ENCODE measurements at places on chromosomes 4 and X.
A peak's percentile ranks its signal among the peaks of the same experiment; 100 is the strongest.

GRCh38 chr4:134073711-134074110 lies 127.9 kb downstream of the PABPC4L start:
- no peak for DNase-seq

- no peak for DNase-seq
Measured at GRCh38 chr4:88158489-88159228, at the start of gene ABCG2. ABCG2 (minus strand) TSS chr4:88158639; CDS start chr4:88139995, 18,644 bp downstream.

GRCh38 chr4:139919004-139919403 lies 235.0 kb downstream of the MAML3 start:
- DNase-seq, result no peak

DNA sequence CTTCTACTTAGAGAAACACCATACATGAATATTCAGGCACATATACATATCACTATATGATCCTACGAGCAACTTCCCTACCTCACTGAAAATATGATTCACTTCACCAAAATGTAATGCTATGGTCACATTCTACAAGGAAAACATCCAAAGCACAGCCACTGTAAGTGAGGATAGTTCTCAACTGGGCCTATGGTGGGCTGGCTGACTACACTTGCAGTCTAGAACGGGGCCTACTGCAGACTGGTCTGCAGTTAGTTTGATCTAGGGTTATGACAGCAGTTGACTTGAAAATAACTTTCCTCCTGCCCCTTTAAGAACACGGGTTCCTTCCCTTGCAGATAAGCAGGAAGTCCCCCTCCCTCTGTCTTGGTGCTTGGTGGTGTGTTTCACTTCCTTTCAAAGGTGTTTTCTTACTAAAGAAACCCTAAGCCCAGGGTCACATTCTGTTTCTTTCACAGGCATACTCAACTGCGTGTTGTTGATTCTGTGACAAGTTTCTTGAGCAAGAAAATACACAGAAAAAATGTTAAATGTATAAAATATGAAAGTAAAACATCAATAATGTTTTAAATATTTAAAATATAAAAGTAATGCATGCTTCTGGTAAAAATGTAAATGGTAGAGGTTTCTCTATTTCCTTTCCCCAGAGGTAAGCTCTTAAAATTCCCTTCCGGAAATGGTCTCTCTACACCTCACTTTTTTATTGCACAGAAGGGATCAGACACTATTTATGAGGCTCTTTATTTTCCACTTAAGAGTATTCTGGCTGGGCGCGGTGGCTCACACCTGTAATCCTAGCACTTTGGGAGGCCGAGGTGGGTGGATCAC lies 18.0 kb upstream of the TMSB4X start:
- DNase-seq, result no peak

DNA sequence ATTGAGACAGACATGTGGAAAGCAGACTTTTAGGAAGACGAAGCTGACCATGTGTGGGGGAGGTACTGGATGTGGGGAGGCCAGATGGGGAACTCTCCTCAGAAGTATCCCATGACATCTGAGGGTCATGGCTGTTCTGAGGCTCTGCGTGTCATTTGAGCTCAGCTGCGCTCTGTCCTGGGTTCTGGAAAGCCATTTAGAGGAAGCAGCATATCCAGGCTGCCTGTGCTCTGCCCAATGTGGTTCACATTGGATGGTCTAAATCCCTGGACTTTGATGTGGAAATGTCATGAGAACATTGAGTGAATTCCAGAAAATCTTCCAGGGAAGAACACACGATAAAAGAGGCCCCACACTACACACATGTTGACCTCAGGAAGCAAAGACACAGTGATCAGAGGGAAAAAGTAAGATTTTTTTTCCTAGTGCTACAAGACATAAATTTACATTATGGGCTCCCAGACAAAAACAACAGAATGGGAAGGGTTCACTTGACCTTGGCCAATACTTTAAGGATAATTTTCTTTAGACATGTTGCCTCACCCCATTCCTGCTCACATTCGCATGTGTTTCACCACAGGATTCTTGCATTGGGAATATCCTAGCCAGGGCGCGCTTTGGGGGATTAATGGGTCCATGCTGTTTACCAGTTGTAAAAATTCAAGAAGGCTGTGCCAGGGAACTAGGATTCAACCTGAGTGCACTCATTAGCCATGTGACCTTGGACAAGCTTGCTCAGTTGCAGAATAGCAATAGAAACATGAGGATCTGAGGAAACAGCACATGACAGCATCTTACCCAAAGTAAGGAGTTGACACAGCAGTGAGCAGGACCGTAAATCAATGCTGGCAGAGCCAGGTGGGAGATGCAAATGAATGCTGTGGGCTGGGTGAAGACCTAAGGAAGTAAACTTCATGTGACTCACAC lies 73.2 kb upstream of the C1QTNF7 start:
- DNase-seq, result no peak

GRCh38 chr4:154869301-154869700 lies 88.2 kb downstream of the RBM46 start:
- no peak for DNase-seq

- DNase-seq, result no peak
Measured at GRCh38 chr4:164802301-164802901, 48.5 kb downstream of the SMIM31 start.

- DNase-seq, result no peak
Measured at GRCh38 chr4:113760094-113760794, 1.3 kb downstream of the CAMK2D start.

- no peak for DNase-seq
Measured at GRCh38 chrX:11451151-11451550, 157.9 kb downstream of the AMELX start.

- no peak for DNase-seq
Measured at GRCh38 chr4:37397505-37397904, 153.0 kb downstream of the NWD2 start.

DNA sequence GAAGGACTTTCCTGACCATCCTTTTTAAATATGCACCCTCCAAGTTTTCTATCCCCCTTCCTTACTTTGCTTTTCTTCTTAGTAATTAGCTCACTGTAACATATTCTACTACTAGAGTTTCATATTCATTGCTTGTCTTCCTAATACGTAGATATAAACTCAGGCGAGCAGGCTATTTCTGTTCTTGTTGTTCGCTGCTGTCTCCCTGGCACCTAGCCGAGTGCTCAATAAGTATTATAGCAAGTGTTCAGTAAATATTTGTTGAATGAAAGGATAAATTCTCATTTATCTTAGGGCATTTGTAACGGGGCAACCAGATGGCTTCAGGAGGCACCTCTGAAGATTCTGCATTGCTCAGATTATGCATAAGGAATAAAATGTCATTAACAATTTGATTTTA lies 6.8 kb upstream of the RHOH start:
- no peak for DNase-seq

GRCh38 chr4:173367285-173367684 lies 3.5 kb upstream of the SAP30 start:
- DNase-seq, result no peak

GRCh38 chr4:23022032-23022431 lies 329.3 kb downstream of the GBA3 start:
- no peak for DNase-seq

- no peak for DNase-seq
Measured at GRCh38 chr4:155734065-155734464, 24.8 kb upstream of the GUCY1B1 start.

DNA sequence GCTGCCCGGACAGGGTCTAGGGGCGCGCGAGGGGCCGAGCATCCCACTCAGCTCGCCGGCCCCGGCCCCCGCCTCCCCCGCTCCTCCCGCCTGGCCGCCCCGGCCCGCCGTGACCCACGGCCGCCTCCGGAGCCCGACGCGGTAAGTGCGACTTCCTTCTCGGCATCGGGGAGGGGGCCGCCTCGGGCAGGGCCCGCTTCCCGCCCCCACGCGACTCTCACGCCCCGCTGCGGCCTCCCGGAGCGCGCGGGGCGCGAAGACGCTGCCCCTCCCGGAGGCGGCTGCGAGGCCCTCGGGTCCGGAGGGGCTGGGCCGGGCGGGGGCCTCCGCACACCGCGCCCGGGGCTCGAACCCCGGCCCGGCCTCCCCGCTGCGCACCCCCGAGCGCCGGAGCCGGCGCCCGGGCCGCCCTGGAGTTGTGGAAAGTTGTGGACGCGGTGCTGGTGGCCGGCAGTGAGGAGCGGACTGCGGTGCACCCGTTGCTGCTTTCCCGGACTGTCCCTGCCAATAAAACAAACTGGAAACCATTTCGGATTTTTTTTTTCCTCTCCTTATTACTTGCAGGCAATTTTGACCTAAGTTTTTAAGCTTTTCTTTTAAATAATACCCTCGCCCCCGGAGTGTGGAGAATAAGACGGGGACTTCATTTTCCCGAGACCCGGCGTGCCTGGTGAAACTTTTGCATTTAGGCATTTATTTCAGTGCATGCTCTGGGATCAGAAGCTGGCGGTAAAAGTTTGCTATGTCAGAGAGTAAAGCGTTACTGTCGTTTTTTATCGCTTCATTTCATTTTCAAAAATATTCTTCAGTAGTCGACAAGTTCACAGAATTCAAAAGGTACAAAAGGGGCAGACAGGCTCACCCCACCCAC lies 13.0 kb upstream of the TMEM156 start:
- DNase-seq, result peak; percentile 16

- no peak for DNase-seq
Measured at GRCh38 chr4:28868841-28869240, 1851.3 kb upstream of the PCDH7 start.

- no peak for DNase-seq
Measured at GRCh38 chrX:100658941-100659381, 15.0 kb downstream of the SRPX2 start.

DNA sequence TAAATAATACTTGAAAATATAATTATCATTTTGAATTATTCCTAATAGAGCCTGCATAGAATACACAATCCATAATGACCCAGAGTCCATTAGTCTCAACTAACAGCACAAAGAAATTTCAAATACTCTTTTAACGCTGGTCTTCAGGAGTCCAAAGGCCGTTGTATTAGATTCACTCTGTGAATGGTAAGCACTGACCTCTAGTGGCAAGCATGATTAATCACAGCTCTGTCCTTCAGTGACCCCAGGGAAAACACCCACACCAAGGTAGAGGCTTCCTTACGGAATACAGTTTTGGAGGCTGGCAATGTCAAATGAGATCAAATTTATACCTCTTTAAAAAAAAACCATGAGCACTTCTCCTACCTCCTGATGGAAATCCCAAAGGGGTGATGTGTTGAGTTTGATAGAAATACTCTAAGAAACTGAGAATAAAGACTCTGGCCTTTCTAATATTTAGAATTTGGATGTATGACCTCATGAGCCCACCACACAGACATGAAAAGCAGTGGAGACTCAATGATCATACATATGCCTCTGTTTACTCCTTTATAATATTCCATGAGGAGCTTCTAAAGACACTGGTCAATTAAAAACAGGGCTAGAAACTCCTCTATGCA lies 147.2 kb upstream of the DKK2 start:
- DNase-seq, result no peak

DNA sequence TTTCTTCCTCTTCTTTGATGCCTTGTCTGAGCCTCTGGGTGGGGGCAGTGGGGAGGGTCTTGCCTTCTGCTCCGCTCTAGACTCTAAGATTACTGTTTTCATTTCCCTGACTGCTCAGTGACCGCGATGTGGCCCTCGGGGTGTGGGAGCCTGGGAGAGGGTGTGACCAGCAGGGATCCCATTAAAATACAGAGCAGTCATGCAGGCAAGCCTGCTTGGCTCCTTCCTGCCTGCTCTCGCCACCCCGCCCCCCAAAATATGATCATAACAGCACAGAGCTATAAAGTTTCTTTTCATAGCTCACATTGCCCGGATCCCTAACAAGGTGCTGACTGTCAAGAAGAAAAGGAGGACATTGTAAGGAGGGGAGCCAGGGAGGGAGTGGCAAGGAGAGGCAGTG lies 332.9 kb downstream of the RAB28 start:
- DNase-seq, result no peak

GRCh38 chrX:55187281-55187680 lies 32.9 kb upstream of the PAGE5 start:
- DNase-seq, result no peak

GRCh38 chrX:70129816-70130215 lies 3.4 kb upstream of the IGBP1 start:
- no peak for DNase-seq

DNA sequence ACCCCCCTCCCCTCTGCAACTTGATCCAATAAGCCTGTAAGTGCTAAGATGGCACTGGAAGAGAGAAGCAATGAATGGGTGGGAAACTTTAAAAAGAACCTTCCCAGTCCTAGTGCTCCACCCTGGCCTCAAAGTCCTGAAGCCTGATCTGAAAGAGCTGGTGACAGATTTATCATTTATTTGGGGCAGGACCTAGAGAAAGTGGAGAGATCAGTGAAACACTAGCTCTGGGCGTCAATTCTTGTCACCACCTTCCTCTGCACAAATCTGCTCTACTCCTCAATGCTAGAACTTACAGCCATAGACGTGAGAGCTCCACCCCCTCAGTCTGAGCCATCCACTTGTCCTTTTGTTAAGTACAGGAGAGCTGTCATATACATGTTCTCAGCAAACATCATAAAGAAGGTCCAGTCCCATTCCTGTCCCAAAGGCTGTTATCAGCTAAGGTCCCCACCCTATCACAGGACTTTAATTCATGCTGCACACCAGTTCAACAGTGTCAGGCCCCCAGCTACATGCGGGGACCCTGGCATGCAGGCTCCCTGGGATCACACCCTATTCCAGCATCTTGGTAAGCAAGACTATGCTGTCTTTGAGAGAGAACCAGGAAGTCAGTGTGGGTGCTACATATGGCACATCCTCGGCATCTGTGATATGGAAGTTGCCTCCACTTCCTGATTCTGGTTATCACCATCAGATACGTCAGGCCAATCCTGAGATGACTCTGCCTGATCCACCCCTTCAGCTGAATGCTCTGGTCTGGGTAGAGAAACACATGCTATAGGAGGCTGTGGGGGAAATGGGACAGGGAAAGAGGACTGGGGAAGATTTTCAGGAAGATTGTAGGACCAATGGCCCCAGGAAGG lies 2.3 kb downstream of the P2RY4 start:
- DNase-seq, result no peak

DNA sequence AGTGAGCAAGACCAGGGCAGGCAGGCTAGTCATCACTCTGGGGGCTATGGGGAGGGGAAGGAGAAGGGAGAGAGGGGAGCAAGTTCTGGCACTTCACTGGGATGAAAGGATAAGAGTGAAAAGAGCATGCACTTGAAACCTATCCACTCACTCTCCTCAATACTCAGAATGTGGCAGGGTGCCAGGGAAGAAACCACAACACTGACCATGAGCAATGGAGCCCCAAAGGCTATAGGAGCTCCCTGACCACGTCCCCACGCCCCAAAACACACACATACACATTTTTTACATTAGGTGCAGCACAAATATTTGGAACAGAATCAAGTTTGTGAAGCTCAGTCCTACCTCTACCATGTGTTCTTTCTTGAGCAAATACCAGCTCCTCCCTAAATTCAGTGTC lies 132.2 kb downstream of the IDS start:
- no peak for DNase-seq

GRCh38 chr4:125104616-125105015 lies 210.1 kb upstream of the FAT4 start:
- DNase-seq, result no peak

DNA sequence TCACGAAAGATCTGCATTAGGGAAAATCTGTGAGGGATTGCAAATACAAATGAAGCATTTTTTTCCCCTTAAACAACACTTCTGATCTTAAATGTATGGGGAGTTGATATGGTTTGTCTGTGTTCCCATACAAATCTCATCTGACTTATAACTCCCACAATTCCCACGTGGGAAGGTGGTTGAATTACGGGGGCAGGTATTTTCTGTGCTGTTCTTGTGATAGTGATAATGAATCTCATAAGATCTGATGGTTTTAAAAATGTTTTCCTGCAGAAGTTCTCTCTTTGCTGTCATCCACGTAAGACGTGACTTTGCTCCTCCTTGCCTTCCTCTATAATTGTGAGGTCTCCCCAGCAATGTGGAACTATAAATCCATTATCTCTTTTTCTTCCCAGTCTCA lies 107.4 kb upstream of the KCNIP4 start:
- DNase-seq, result no peak
